ENCODE measurements at places on chromosomes 3 and 15. TPM values are rescaled to one million over a fixed set of nuclear protein-coding genes. Genes with fewer than 3 reads are reported as not detected.
A peak's percentile ranks its signal among the peaks of the same experiment; 100 is the strongest.

DNA sequence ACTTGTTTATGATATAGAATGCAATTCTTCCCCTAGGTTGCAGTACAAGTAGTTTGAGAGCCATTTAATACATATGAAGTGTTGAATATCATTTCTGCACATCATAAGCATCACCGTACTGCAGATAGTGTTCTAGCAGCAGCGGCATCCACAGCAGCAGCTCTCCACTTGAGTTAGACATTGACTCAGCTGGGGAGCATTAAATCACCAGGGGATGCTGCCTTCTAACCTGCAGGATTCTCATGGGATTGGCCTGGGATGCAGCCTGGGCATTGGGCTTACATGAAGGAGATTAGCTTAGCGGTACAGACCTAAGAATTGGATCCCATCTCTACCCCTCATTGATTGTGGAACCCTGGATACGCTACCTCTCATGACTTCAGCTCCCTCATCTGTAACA is 43.3 kb downstream of the CNTN3 start:
- H3K4me3 ChIP-seq, result no peak overlapping the region
- no peak for DNase-seq
- H3K4me1 ChIP-seq, result no peaks in the 10 kb centered on the region
- no peaks in the 10 kb centered on the region for H3K36me3 ChIP-seq

ROBO1 gene
- total RNA-seq, result 28.1 TPM

GATA2 gene
- total RNA-seq, result 4.0 TPM

DNA sequence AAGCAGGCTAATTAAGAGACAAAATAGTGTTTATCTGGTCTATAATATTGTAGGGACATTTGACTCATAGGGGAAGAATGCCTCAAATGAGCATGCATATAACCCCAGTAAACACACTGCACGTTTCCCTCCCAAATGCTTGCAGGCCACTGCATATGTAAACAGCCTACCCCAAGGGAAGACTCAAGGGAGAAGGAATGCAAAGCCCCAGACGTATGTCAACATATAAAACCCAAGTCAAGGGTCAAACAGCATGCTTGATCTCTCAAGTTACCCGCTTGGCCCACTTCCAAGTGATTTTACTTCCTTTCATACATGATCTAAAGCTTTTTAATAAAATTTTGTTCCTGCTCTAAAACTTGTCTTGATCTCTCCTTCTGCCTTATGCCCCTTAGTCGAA is 1090.0 kb downstream of the OTOL1 start:
- H3K27ac ChIP-seq, result no peak overlapping the region
- no peaks in the 10 kb centered on the region for H3K4me1 ChIP-seq
- no peaks in the 10 kb centered on the region for H3K27me3 ChIP-seq
- no peak overlapping the region for H3K4me3 ChIP-seq
- H3K36me3 ChIP-seq, result no peaks in the 10 kb centered on the region
- no peak for DNase-seq

ST3GAL6 gene
- 1.9 TPM for total RNA-seq

- H3K27me3 ChIP-seq, result no peaks in the 10 kb centered on the region
- no peak overlapping the region for H3K27ac ChIP-seq
- no peak overlapping the region for H3K4me3 ChIP-seq
- DNase-seq, result no peak
- H3K36me3 ChIP-seq, result no peaks in the 10 kb centered on the region
Measured at GRCh38 chr15:45869034-45869668, 234.3 kb downstream of the SQOR start.

GRCh38 chr3:129514110-129514509 is 14.3 kb upstream of the RHO start:
- no peak overlapping the region for H3K4me3 ChIP-seq
- H3K27me3 ChIP-seq, result no peaks in the 10 kb centered on the region
- no peak overlapping the region for H3K27ac ChIP-seq
- DNase-seq, result no peak
- H3K36me3 ChIP-seq, result no peaks in the 10 kb centered on the region

DNA sequence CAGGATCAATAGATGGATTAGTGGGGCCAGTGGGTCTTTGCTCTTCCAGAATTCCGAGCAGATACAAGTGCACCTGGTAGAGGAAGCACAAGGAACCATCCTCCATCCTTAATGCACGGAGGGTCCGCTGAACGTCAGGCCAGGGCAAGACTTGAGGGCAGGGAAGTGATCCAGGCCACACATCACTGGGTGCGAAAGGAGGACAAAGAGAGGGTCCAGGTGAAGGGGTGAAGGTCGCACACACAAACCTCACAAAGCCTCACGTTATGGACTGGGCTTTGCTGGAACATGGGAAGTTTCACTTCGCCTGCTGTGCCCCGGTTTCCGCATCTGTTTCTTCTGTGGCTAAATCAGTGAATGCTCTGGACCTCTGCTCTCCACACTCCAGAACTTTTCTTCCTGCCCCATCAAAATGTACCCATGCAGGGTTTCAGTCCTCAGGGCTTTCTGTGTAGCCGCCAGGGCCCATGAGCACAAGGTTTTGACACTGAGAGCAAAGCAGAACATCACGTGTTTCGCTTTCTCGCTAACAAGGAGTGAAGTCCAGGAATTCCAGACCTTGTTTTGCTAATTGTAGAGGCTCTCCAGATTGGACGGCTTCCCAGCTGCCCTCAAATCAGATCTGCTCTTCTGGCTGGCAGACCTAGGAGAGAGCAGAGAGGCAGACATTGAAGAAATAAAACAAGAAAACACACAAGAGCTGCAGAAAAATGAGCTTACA is 56.3 kb downstream of the KLF15 start:
- no peak overlapping the region for H3K27ac ChIP-seq
- no peaks in the 10 kb centered on the region for H3K27me3 ChIP-seq
- H3K4me3 ChIP-seq, result no peak overlapping the region
- peak; percentile 54 for DNase-seq

DNA sequence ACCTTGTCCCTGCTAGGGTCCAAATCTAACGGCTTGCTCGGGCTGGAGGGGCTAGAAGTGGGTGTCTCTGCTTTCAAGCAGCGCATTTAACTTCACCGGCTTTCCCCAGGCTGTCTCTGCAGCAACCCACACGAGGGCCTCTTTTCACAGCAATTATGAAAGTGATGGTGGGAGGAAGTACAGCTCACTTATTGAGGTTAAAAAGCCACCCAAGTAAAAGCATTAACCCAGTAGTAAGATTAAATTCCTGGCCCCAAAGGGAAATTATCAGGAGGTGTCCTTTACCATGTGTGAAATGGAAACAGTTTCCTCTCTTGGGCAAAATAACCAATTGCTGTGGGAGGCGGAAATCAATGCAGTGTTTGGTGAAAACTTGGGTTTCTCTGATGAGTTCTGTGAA is 41.1 kb downstream of the NGRN start:
- H3K4me3 ChIP-seq, result no peak overlapping the region
- peak overlapping the region; percentile 27 for H3K27ac ChIP-seq
- no peaks in the 10 kb centered on the region for H3K27me3 ChIP-seq
- no peak for DNase-seq
- no peaks in the 10 kb centered on the region for H3K36me3 ChIP-seq

DNA sequence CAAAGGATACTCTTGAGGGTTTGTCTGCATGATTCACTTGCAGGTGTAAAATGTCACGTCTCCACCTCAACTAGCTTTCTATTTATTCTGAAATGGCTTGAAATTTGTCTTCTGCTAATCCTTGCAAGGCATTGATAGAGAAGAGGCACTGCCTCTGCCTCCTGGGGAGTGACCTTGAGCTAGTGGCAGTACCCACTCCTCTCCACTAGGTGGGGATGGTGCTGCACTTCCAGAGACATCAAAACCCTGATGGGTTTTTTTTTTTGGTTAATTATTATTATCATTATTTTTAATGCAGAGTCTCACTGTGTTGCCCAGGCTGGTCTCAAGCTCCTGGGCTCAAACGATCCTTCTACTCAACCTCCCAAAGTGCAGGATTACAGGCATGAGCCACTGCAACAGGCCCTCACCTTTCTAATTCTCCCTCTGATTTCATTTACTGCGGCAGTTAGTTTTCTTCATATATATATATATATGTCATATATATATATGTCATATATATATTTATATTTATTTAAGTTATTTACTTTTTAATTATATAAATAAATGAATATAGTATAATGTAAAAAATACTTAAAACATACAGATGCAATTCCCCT is 117.6 kb upstream of the EIF1B start:
- DNase-seq, result peak; percentile 62
- no peaks in the 10 kb centered on the region for H3K27me3 ChIP-seq
- no peaks in the 10 kb centered on the region for H3K36me3 ChIP-seq
- H3K4me3 ChIP-seq, result no peak overlapping the region

GRCh38 chr3:42066516-42067181 is 24.5 kb upstream of the TRAK1 start:
- no peaks in the 10 kb centered on the region for H3K36me3 ChIP-seq
- H3K4me1 ChIP-seq, result peaks cover 6% of the 10 kb centered on the region
- H3K4me3 ChIP-seq, result no peak overlapping the region
- H3K27ac ChIP-seq, result peak overlapping the region; percentile 34
- H3K27me3 ChIP-seq, result no peaks in the 10 kb centered on the region

DNA sequence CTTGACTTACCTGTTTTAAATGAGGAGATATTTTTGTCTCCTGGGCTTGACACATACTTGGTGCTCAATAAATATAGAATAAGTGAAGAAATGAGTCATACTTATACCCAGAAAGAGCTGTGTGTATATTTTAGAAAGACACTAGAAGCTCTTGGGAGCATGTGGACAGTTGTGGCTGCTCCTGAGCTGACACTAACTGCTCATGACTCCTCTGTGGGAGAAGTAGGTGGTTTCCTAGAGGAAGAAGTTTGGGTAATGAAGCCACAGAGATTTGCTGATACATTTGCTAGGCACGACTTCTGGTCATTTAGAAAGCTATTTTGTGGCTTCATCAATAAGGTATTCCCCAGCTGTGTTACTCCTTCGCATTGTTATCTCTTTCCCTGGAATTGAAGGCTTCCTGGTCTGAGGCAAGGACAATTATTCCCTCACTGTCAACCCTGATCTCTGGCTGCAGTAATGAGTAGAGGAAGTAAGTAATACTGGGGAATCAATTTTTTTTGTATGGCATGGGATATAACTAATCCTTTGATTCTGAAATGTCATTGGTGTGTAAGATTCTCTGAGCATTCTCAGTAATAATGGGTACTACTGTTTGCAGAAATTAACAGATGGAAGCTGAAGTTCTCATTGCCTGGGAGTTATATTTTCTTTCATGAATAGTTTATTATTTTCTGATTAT is 79.6 kb upstream of the DCBLD2 start:
- no peak for DNase-seq
- H3K36me3 ChIP-seq, result no peaks in the 10 kb centered on the region
- H3K27me3 ChIP-seq, result no peaks in the 10 kb centered on the region
- no peak overlapping the region for H3K27ac ChIP-seq
- H3K4me3 ChIP-seq, result no peak overlapping the region

DNA sequence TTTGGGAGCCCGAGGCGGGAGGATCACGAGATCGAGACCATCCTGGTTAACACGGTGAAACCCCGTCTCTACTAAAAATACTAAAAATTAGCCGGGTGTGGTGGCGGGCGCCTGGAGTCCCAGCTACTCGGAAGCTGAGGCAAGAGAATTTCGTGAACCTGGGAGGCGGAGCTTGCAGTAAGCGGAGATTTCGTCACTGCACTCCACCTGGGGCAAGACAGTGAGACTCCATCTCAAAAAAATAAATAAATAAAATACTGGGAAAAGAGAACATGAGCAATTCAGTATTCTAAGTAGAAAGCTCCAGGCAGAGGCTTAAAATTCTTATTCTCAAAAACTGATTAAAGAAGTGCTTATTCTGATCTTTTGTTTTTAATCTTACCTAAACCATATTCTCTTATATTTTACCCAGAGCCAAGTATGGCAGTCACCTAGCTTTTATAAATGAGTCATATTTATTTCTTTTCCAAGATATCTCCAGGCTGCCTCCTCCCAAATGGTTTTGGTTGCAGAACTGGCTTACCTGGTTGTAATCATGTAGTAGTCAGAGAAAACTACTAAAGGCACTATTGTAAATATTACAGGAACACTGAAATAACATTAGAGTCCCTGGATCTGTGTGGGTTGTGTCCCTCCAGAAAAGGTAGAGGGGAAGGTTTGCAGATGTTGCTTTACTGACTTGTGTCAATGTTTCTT is 45.8 kb upstream of the DYNC1LI1 start:
- no peaks in the 10 kb centered on the region for H3K36me3 ChIP-seq
- H3K4me1 ChIP-seq, result no peaks in the 10 kb centered on the region
- no peak overlapping the region for H3K4me3 ChIP-seq
- no peak overlapping the region for H3K27ac ChIP-seq

- no peaks in the 10 kb centered on the region for H3K27me3 ChIP-seq
- H3K4me1 ChIP-seq, result no peaks in the 10 kb centered on the region
- no peaks in the 10 kb centered on the region for H3K36me3 ChIP-seq
- H3K4me3 ChIP-seq, result no peak overlapping the region
- no peak overlapping the region for H3K27ac ChIP-seq
Measured at GRCh38 chr15:82995938-82996337, 9.9 kb downstream of the RAMAC start.

DNA sequence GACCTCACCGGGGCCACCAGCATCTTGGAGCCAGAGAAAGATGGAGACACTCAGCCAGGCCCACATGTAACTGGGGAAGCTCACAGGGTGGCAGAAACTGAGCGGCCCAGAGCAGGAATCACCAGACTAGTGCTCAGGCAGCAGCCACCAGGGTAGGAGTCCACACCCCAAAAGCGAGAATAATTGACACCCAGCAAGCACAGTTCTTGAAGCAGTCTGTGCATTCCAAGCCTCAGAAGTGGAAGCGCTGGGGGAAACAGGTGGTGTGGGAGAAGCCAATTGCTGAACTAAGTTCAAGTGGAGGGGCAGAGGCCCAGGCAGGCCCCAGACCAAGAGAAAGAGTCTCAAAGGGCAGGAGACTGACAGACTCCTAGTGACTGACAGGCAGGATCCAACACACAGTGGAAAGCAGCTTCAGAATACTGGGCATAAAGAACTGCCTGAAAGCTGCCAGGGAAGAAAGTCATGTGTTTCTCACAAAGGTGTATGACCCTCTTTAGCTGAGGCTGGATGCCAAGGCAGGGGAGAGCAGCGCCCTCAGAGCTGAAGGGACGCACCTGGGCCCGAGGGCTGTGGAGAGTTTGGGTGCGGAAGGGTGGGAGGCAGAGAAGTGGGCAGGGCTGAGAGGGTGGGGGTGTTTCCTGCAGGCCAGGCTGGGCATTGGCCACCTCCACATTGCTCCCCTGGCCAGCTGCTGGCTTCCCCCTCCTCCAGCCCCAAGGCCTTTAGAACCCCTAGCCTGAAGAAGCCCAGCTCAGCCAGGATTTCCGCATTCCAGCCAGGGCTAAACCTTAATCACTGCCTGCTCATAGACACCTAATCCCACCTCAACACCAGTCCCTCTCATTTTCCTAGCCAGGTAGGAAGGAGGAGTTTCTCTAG is 7.7 kb downstream of the NT5DC2 start:
- peaks cover 4% of the 10 kb centered on the region for H3K4me1 ChIP-seq
- no peak overlapping the region for H3K4me3 ChIP-seq
- DNase-seq, result peak; percentile 36
- H3K27me3 ChIP-seq, result no peaks in the 10 kb centered on the region
- H3K27ac ChIP-seq, result no peak overlapping the region

BCHE gene
- 14.5 TPM for total RNA-seq

SPCS1 gene
- 80.3 TPM for total RNA-seq
